Stomach (tissue), 19 donors: ENCODE measurements at places on chromosomes 11 and 22. TPM values are rescaled to one million over a fixed set of nuclear protein-coding genes. Genes with fewer than 3 reads are reported as not detected.

The ACTN3 gene
- not detected for total RNA-seq

The B3GAT1 gene
- total RNA-seq, result 25.8 TPM

The OR5P2 gene
- 0.55 TPM for total RNA-seq

The OR5F1 gene
- not detected for total RNA-seq

DNA sequence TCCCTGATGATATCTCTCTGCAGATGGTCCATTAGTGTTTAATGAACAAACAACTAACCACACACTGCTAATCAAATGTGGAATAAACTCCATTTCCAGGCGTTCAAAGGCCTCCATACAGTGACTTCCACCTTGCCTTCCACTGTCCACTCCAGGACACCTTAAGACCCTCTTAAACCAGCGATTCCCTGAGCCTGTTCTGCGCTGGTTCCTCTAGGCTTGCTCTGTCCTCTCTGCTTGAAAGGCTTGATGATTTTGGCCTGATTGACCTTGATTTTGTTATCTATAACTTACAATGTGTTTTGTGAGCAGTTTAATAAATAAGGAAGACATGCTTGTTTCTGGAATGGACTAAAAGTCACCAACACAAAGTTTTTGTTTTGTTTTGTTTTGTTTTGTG is 12.0 kb downstream of the OVCH2 start:
- DNase-seq, result no peak

GRCh38 chr22:30841273-30841672 is 127.3 kb downstream of the MORC2 start:
- DNase-seq, result no peak

DNA sequence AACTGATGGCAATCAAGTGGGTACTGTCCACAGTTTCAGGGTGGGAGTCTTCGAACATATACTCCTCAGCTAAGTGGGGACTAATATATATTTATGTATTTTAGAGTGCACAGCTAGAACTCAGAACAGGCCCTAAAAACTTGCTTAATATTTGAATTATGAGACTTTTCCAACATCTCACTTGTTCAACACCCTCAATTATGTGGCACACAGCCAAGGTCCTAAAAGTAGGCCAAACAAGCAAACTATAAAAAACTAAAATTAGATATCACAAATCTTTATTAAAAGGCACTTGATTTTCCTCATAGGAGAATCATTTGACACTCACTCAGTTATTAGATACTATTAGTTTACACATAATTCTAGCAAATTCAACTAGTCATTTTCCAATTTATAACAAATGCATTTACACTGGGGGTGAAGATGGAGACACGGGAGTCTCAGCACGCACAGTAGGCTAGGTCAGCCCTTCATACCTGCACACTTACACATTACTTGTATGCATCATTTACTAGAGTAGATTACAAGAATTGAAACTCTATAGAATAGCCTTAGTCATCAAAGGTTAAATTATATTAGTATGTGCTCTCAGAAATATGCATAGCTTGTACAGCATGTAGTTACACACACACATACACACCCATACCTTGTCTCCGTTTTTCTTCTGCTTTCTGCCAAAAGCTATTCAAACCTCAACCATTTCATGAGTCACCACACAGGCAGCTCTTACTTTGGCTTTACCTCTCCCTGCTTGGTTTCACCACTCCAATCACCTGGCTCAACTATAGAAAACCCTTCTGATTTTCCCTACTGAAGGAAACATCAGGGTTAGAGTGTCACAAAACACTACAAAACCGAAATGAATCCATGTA is 171.5 kb downstream of the SBF2 start:
- DNase-seq, result no peak

DNA sequence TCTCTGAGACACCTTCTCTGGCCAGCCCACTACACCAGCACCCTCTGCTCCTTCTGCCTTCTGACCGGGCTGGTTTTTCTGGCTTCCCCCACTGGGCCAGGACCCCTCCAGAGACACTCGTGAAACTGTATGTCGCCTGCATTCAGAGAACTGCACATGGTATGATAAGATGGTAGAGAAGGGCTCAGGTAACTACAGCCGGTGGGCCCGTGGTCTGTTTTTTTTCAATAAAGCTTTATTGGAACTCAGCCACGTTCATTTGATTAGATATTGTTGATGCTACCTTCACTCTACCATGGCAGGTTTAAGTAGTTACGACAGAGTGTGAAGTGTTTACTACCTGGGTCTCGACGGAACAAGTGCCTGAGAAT is 514.0 kb downstream of the TBC1D22A start:
- no peak for DNase-seq

- DNase-seq, result no peak
These were observed 24.6 kb upstream of the LMO1 start for GRCh38 chr11:8288166-8288772.

- no peak for DNase-seq
These were observed 7.0 kb downstream of the CD81 start for GRCh38 chr11:2383852-2384804.

DNA sequence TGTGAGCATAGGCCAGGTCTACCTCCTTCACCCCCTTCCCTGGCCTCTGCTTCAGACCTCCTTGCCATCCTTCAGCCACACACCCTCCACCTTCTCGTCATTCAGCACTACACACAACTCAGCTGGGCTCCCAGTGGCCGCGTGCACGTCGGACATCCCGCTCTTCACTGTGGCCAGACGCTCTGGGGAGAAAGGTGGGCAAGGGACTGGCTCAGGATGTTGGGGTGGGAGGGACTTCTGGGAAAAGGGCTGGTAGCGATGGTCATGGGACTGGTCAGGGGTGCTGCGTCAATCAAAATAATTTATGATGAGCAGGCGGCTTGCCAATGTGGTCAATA is 11.6 kb downstream of the IGSF22 start:
- DNase-seq, result no peak

DNA sequence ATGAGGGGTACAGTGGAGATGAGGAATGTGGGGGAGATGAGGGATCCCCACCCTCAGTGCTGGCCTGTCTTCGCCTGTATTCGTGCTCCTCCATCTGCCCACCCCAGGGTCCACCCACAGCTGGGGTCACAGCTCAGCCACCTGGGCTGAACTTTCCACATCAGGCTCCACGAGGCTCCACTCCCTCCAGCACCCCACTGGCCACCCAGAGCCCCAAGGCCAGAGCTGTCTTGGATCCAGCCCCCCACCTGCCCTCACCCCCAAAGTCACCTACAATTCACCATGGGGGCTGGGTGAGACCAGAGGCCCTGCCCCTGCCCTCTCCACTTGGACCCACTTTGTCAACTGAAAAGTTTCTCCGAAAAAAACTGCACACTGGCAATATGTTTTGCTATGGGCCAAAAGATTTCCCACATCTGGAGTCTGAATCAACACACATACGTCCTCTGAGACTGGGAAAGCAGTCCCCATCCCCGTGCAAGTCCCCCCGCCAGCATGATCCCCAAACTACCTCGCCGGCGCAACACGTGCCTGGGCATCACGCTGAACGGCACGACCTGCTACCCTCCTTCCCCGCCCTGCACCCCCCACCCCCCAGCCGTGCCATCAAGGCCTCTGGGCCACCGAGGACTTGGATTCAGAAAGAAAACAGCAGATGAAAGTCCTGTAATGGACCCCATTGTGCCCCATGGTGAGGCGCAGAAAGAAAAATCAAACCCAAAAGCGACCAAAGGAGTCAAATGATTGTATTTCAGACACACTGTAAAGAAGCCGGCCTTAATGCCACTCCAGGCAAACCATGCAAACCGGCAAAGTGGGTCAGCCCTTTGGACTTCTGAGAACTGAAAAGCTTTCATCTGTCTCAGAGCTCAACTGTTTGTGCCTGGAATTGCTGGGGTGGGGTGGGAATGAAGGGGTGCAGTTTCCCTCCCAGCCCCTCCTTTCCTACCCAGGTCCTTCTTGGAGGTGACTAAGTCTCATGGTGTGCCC is 16.5 kb upstream of the GAL start:
- no peak for DNase-seq

- no peak for DNase-seq
These were observed 73.9 kb downstream of the LRRC32 start for GRCh38 chr11:76596652-76597051.

DNA sequence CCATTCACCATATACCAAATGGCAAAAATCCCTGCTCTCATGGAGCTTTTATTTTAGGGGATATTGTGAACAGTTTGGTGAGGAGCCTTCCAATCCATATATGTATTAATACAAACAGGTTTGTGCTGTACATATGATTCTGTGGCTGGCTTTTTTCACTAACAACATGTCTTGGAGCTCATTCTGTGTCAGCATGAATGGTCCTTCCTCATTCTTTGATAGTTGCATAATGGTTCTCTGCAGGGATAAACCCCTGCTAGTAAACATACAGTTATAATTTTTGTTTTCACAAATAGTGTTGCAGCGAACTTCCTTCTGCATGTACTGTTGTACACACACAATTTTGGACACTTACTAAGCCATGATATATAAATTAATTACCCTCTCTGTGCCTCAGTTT is 8.3 kb downstream of the PRR5L start:
- no peak for DNase-seq

DNA sequence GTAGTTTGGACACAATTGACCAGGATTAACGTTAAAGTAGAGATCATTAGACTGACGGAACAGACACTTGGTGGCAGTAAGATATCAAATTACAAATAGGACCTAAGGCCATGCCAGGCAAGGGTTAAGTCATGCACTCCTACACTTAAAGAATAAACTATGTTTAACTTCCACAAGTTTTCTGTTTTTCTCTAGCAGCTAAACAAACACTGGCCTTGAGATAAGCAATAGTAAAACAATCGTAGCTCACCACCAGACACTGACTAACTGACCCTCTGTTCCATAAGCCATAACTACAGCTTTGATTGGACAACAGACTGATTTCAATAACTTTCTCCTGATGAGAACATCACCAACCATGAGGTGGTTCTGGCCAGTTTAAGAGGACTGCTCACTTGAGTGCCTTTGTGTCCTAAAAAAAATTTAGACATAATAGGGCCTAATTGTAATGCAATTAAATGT is 2.0 kb upstream of the CEP126 start:
- DNase-seq, result no peak

- no peak for DNase-seq
These were observed 591.4 kb downstream of the ETS1 start for GRCh38 chr11:127995921-127996320.

- DNase-seq, result no peak
These were observed 241.0 kb downstream of the ST3GAL4 start for GRCh38 chr11:126596474-126596873.

- DNase-seq, result peak; percentile 76
These were observed 36.9 kb upstream of the GNB1L start for GRCh38 chr22:19891317-19892256.

DNA sequence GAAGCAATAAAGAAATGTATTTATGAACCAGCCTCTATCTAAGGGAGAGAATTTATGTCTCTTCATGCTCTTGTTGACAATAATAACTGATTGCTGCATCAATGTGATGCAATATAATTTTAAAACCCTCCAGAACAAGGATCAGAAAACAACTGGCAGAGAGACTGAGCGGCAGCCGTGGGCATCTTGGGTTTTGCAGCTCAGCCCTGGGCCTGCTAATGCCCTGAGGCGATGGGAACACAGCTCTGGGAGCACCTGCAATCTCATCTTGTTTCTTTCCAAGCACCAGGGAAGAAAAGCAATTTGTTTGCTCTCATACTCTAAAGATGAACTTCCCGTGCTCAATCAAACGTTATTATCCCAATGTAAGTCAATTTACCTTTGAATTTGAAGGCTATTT is 245.7 kb downstream of the ST3GAL4 start:
- no peak for DNase-seq

GRCh38 chr11:19237813-19238212 is 2.9 kb downstream of the E2F8 start:
- peak; percentile 66 for DNase-seq

DNA sequence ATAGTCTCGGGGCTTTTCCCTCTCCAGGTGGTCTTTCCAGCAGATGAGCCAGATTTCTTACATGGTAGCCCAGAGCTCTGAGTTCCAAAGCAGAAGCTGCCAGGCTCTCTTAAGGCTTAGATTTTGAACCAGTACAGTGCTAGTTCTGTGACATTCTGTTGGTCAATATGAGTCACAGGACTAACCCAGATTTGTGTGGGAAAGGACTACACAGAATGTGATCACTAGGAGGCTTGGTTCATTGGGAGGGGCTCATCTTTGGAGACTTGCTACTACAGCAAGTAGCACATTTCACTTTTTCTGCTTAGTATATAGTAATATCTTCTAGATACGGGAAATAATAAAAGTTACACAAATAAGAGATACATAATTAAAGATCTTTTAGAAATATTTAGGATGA is 24.1 kb downstream of the RNF214 start:
- DNase-seq, result no peak

- no peak for DNase-seq
These were observed 1.3 kb downstream of the TBC1D10C start for GRCh38 chr11:67405196-67405567.

DNA sequence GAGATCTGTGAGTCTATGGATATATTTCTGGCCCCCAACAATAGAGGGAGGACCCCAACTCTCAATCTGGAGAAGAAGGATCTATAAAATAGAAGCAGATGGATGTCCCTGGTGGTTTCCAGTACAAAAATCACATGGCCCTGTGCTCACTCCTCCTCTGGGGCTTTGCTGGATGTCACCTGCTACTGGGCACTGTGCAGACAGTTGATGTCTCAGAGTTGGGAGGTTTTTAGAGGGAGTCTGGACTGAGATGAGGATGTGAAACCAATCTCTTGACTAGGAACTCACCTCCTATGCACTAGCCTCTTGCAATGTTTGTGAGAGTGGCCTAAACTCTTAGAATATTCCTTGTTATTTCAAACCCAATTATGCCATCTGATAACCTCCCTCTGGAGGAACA is 107.2 kb downstream of the SCN3B start:
- DNase-seq, result no peak

DNA sequence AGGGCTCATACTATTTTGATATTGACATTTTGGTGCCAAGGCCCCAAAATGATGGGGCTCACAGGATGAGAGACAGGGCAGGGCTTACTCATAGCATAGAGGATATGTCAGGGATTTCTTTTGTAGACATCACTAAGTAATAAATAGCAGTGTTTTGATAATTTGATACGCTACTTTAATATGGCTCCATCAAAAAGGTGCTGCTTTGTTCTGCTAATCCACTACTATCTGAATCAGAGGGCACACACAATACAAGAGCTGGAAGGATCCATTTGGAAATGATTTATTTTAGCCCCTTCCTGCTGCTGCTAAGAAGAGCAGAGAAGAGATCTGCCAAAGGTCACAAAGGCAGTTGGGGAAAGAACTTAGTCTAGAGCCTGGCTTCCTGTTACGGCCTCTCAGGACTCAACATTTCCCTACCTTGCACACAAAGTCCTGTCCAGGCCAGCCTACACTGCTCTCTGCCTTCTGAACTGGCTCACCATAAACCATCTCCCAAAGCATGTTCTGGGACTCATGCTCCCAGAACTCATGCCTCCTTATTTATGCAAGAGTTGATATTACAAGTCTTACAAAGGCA is 261.3 kb upstream of the ARHGAP20 start:
- no peak for DNase-seq

DNA sequence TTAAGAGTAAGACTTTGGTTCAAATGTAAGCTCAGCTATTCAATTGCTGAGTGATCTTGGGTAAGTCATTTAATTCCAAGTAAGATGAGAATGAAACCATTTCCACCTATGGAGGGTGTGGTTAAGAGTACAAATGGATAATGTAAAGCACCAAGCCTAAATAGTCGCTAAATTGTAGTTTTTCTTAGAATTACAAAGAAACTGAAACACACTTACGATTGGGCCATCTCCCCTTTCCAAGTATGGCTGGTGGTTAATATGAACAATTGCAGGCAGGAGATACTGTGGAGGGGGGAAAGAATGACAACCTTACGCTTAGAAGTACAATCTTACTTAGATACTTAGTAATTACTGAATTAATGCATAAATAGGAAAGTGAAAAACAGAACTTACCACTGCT is 8.2 kb downstream of the DDX17 start:
- no peak for DNase-seq
